Aorta (tissue), 5 donors: ENCODE measurements at places on chromosomes 7 and 10.

DNA sequence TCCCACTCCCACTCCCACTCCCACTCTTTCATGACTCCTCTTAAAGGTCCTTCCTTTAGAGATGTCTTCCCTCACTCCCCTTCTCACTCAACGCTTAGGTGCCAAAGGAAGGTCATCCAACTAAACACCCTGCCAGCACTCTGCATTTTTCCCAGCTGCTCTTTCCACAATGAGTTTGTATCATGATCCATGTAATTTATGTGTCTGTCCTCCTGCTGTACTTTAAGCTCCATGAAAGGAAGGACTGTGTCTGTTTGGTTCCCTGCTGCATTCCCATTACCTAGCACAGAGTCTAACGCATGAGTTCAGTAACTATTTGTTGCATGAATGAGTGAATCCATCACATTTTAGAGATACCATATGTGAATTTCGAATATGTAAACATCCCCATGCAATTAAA, 252.7 kb downstream of the KIF20B start:
- no peaks in the 10 kb centered on the region for H3K4me1 ChIP-seq
- no peak overlapping the region for H3K27ac ChIP-seq
- H3K4me3 ChIP-seq: no peak overlapping the region

DNA sequence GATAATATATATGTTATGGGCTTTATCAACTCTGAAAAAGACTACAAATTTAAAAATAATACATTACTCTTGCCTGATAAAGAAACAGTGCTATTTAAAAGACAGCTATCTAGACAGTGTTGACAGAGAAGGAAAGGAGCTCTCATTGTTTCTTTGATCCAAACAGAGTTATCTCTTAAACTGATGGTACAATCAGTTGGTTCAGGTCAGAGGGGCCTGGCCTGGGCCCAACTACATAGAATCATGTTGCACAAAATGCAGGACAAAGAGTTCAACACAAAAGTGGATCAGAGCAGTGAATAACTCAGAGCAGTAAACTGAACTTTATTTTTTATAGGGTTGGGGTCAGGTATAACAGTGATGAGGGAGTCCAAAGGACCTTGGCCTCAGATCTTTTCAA, 33.8 kb upstream of the SEMA3D start:
- no peaks in the 10 kb centered on the region for H3K36me3 ChIP-seq
- no peak overlapping the region for H3K27ac ChIP-seq
- no peak overlapping the region for H3K4me3 ChIP-seq
- no peaks in the 10 kb centered on the region for H3K27me3 ChIP-seq
- no peak for DNase-seq
- no peaks in the 10 kb centered on the region for H3K4me1 ChIP-seq

GRCh38 chr10:114684084-114684821, 26.2 kb upstream of the ABLIM1 start:
- H3K36me3 ChIP-seq: no peaks in the 10 kb centered on the region
- peaks cover 1% of the 10 kb centered on the region for H3K27me3 ChIP-seq
- H3K27ac ChIP-seq: no peak overlapping the region
- H3K4me1 ChIP-seq: no peaks in the 10 kb centered on the region

DNA sequence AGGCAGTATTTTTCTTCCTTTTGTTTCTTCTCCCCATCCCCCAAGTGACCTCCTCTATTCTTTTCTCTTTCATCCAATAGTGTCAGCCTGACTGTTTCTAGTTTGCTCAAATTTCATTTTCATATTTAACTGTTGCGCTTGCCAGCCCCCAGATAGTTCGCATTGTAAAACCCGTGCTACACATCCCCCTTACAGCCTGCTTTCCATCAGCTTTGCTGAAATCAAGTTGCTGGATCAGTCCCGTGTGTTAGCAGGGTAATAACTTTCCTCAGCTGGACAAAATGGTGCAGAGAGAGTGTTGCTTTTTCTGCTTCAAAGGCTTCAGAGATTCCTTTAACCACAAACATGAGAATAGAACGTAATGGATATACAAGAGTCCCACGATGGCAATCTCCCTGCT, 180.6 kb upstream of the NPVF start:
- no peaks in the 10 kb centered on the region for H3K4me1 ChIP-seq
- no peak for DNase-seq
- H3K36me3 ChIP-seq: no peaks in the 10 kb centered on the region
- H3K4me3 ChIP-seq: no peak overlapping the region
- H3K27me3 ChIP-seq: no peaks in the 10 kb centered on the region

GRCh38 chr10:46524472-46525176, 31.8 kb downstream of the GPRIN2 start:
- H3K27me3 ChIP-seq: no peaks in the 10 kb centered on the region
- no peaks in the 10 kb centered on the region for H3K36me3 ChIP-seq
- peaks cover 6% of the 10 kb centered on the region for H3K4me1 ChIP-seq
- peak overlapping the region; percentile 19 for H3K27ac ChIP-seq
- H3K4me3 ChIP-seq: no peak overlapping the region
